Mammary microvascular endothelial cell (primary cell): ENCODE measurements at places on chromosomes 12 and 14. TPM values are rescaled to one million over a fixed set of nuclear protein-coding genes. Genes with fewer than 3 reads are reported as not detected.

YAF2 gene
- 8.7 and 9.4 TPM in 2 replicates for total RNA-seq

TAS2R19 gene
- 0.39 and 0.53 TPM in 2 replicates for total RNA-seq

VAMP1 gene
- 3.8 and 5.5 TPM in 2 replicates for total RNA-seq

MYF5 gene
- not detected in 2 replicates for total RNA-seq

TMEM52B gene
- total RNA-seq: not detected in 2 replicates

BRMS1L gene
- total RNA-seq: 3.0 and 3.8 TPM in 2 replicates

DACT1 gene
- total RNA-seq: 0.15 and 0.27 TPM in 2 replicates

CISTR gene
- total RNA-seq: not detected in 2 replicates

TAS2R8 gene
- total RNA-seq: not detected in 2 replicates

MYF6 gene
- not detected in 2 replicates for total RNA-seq

DNAH10 gene
- 0.07 TPM in 1 of 2 replicates, not detected in the other for total RNA-seq

FOXG1 gene
- under 0.01 TPM in 1 of 2 replicates, not detected in the other for total RNA-seq

IL22 gene
- not detected in 2 replicates for total RNA-seq

PROX2 gene
- total RNA-seq: not detected in 2 replicates

VDR gene
- 0.44 and 0.60 TPM in 2 replicates for total RNA-seq

KRT83 gene
- not detected in 2 replicates for total RNA-seq

TEX52 gene
- total RNA-seq: not detected in 2 replicates

PLEKHG7 gene
- total RNA-seq: not detected in 2 replicates

GUCY2C gene
- not detected in 2 replicates for total RNA-seq

LRRC9 gene
- not detected in 2 replicates for total RNA-seq

SSPN gene
- total RNA-seq: 0.94 and 1.7 TPM in 2 replicates

SLC39A5 gene
- not detected in 2 replicates for total RNA-seq

RECQL gene
- total RNA-seq: 79.2 and 83.6 TPM in 2 replicates

GSC gene
- not detected in 2 replicates for total RNA-seq

STXBP6 gene
- total RNA-seq: 0.49 TPM in 1 of 2 replicates, not detected in the other

ASPG gene
- not detected in 2 replicates for total RNA-seq

RNF212B gene
- total RNA-seq: not detected in 2 replicates

SLCO1C1 gene
- not detected in 2 replicates for total RNA-seq

FOXA1 gene
- total RNA-seq: 0.07 and 0.39 TPM in 2 replicates

BAZ1A gene
- total RNA-seq: 40.7 and 42.6 TPM in 2 replicates

PPFIA2 gene
- total RNA-seq: not detected in 2 replicates
